GM23248 (cell line): ENCODE measurements at places on chromosomes 11 and 22. TPM values are rescaled to one million over a fixed set of nuclear protein-coding genes. Genes with fewer than 3 reads are reported as not detected.

- H3K36me3 ChIP-seq, result peaks cover 19% of the 10 kb centered on the region; the same call in 1 of the 2 replicates
- peak overlapping the region; percentile 100 for H3K4me3 ChIP-seq
- peaks cover 31% of the 10 kb centered on the region for H3K4me1 ChIP-seq
- H3K27me3 ChIP-seq, result no peaks in the 10 kb centered on the region
- DNase-seq, result peak; percentile 27
Measured at GRCh38 chr22:31945971-31946680, 1.8 kb downstream of the YWHAH start.

DNA sequence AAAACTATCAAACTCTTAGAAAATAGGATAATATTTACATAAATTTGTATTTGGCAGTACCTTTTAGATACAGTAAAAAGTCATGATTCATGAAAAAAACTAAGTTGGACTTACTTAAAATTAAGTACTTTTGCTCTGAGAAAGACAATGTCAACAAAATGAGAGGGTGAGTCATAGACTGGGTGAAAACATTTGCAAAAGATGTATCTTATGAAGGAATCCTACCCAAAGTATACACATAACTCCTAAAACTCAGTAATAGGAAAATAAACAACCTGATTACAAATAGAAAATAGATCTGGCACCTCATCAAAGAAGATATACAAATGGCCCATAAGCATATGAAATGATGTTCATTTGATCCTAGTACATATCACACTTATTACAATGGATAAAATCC lies 1154.6 kb downstream of the JRKL start:
- no peak for DNase-seq
- no peaks in the 10 kb centered on the region for H3K36me3 ChIP-seq
- H3K4me3 ChIP-seq, result no peak overlapping the region
- H3K27ac ChIP-seq, result no peak overlapping the region

GRCh38 chr22:23305321-23305910 lies 125.1 kb downstream of the BCR start:
- no peaks in the 10 kb centered on the region for H3K27me3 ChIP-seq
- H3K27ac ChIP-seq, result peak overlapping the region; percentile 57
- DNase-seq, result peak; percentile 91
- no peak overlapping the region for H3K4me3 ChIP-seq
- peaks cover 24% of the 10 kb centered on the region for H3K4me1 ChIP-seq

DNA sequence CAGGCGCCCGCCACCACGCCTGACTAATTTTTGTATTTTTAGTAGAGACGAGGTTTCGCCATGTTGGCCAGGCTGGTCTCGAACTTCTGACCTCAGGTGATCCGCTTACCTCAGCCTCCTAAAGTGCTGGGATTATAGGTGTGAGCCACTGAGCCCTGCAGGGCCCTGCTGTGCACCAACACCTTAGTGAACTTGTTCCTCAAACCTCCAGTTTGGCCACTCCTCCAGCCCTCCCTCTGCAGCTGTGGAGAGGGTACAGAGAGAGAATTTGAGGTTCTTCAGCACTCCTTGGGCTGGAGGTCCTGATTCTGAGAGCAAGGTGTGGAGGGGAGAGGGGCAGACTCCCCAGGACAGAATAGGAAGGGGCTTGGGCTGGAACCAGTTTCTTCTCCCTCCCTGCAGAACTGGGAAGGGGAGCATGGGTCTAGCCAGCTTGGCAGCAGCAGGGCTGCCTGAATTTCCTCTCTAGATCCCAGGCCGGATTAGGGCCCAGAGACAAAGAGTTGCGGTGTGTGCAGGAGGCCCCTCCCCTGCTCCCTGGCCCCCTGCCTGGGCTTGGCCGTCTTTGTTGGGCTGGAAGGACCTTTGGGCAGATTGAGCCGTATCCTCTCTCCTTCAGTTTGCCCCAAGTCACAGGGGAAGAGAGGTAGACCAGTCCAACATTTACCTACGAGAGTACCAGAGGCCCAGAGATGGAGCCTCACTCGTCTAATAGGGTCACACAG lies 2.3 kb upstream of the PEX16 start:
- H3K36me3 ChIP-seq, result no peaks in the 10 kb centered on the region
- peaks cover 12% of the 10 kb centered on the region for H3K27me3 ChIP-seq
- no peak overlapping the region for H3K4me3 ChIP-seq
- DNase-seq, result no peak
- peaks cover 7% of the 10 kb centered on the region for H3K4me1 ChIP-seq

GRCh38 chr11:122559734-122560382 lies 95.7 kb upstream of the UBASH3B start:
- H3K27me3 ChIP-seq, result peaks cover 16% of the 10 kb centered on the region; the same call in 1 of the 2 replicates
- no peak overlapping the region for H3K4me3 ChIP-seq
- no peak for DNase-seq
- no peak overlapping the region for H3K27ac ChIP-seq
- no peaks in the 10 kb centered on the region for H3K36me3 ChIP-seq

- peak overlapping the region; percentile 6; the same call in 1 of the 2 replicates for H3K27ac ChIP-seq
- peak overlapping the region; percentile 81 for H3K4me3 ChIP-seq
- peak; percentile 67 for DNase-seq
- H3K36me3 ChIP-seq, result no peaks in the 10 kb centered on the region
- H3K27me3 ChIP-seq, result no peaks in the 10 kb centered on the region
Measured at GRCh38 chr11:86802601-86803051, 2.3 kb downstream of the PRSS23 start.

DNA sequence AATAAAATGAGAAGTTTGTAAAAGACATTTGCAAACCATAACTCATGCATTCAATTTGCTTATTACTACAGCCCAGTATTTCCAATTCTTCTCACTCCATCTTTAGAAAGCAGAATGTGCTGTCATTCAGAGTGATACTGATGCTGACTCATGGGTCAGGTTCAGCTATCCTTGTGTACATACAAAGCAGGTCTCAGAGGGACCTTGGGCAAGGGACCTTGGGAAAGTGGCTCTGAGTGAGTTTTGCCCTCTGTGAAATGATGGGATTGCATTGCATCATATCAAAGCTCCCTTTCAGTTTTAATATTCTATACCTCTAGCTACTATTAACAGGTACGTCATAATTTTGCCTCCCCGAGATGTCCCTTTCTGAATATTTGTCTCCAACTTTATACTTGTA lies 848.7 kb downstream of the OPCML start:
- no peak overlapping the region for H3K4me3 ChIP-seq
- H3K27me3 ChIP-seq, result no peaks in the 10 kb centered on the region
- peaks cover 10% of the 10 kb centered on the region for H3K4me1 ChIP-seq
- DNase-seq, result peak; percentile 20
- no peaks in the 10 kb centered on the region for H3K36me3 ChIP-seq

GRCh38 chr11:73239571-73240189 lies 21.6 kb downstream of the P2RY2 start:
- no peak for DNase-seq
- no peak overlapping the region for H3K27ac ChIP-seq
- no peaks in the 10 kb centered on the region for H3K27me3 ChIP-seq
- H3K4me3 ChIP-seq, result no peak overlapping the region
- H3K4me1 ChIP-seq, result peaks cover 15% of the 10 kb centered on the region

- no peak overlapping the region for H3K4me3 ChIP-seq
- no peaks in the 10 kb centered on the region for H3K27me3 ChIP-seq
Measured at GRCh38 chr11:407651-408123, 7.1 kb downstream of the SIGIRR start.

DNA sequence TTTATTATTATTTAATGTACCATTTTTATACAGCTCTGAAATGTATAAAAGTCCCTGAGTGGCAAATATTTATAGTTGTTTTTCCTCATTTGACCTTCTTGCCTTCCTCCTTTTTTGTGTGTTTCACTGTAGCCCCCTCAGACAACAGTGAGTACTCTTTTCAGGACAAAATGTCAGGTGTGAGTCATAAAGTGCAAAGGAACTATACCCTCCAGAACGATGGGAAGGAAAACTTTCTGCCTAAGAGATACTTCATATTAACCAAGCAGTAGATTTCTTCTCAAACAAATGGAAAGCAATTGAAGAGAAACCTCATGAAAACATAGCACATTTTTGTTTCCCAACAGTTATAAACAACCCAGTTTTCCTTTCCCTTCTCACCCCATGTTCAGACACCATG lies 16.1 kb upstream of the MS4A7 start:
- H3K4me3 ChIP-seq, result no peak overlapping the region
- H3K4me1 ChIP-seq, result no peaks in the 10 kb centered on the region
- H3K36me3 ChIP-seq, result no peaks in the 10 kb centered on the region
- no peak overlapping the region for H3K27ac ChIP-seq

- H3K36me3 ChIP-seq, result peaks cover 19% of the 10 kb centered on the region
- H3K4me3 ChIP-seq, result no peak overlapping the region
- peak; percentile 88 for DNase-seq
- H3K4me1 ChIP-seq, result peaks cover 22% of the 10 kb centered on the region
- H3K27ac ChIP-seq, result no peak overlapping the region
Measured at GRCh38 chr11:62593434-62594044, 2.2 kb upstream of the TUT1 start.

DNA sequence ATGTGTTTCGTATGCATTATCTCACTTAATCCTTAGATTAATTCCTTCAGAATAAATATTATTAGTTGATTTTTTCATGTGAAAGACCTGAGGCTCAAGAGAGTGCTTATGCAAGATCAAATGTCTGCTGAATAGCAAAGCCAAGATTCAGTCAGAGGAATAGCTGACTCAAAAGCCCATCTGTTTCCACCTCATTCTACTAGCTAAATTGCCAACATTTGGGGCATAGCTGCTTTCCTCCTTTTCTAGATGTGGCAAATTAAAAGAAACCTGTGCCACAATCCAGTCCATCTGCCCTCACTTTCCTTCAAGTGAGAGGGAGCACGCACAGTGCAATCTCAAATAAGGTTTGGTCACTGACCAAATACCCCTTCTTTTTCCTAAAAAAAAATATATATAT lies 121.1 kb downstream of the PAX6 start:
- no peak overlapping the region for H3K27ac ChIP-seq
- H3K36me3 ChIP-seq, result no peaks in the 10 kb centered on the region
- H3K4me3 ChIP-seq, result no peak overlapping the region
- H3K4me1 ChIP-seq, result no peaks in the 10 kb centered on the region
- DNase-seq, result peak; percentile 35
- H3K27me3 ChIP-seq, result no peaks in the 10 kb centered on the region

- H3K36me3 ChIP-seq, result no peaks in the 10 kb centered on the region
- no peaks in the 10 kb centered on the region for H3K27me3 ChIP-seq
- H3K4me1 ChIP-seq, result peaks cover 52% of the 10 kb centered on the region
- peak within 1 kb of the TSS; percentile 25 for H3K27ac ChIP-seq
- peak within 1 kb of the TSS; percentile 90 for H3K4me3 ChIP-seq
- peak; percentile 80 for DNase-seq
Measured at GRCh38 chr11:127000291-127000968, at the start of gene KIRREL3. TSS of gene KIRREL3 (minus strand) at chr11:127000770.

SSH3 gene
- 20.1 and 41.6 TPM in 2 replicates for total RNA-seq

CNTN5 gene
- total RNA-seq, result not detected in 2 replicates

APOL5 gene
- not detected in 2 replicates for total RNA-seq

AQP11 gene
- total RNA-seq, result 0.43 and 2.9 TPM in 2 replicates

LMF2 gene
- 95.0 and 124 TPM in 2 replicates for total RNA-seq

TSKU gene
- total RNA-seq, result 30.6 and 40.1 TPM in 2 replicates

ARSA gene
- total RNA-seq, result 59.6 and 59.7 TPM in 2 replicates
